Stimulated activated CD4-positive, alpha-beta T cell treated with anti-CD3 and anti-CD28 coated beads, Interleukin-1b, Interleukin-23, amount 100 ng/mL, for 1 hour (primary cell): ENCODE measurements at places on chromosomes 2 and 18.
A peak's percentile ranks its signal among the peaks of the same experiment; 100 is the strongest.

GRCh38 chr2:120729406-120730399, 6.0 kb upstream of the GLI2 start:
- no peak for DNase-seq

DNA sequence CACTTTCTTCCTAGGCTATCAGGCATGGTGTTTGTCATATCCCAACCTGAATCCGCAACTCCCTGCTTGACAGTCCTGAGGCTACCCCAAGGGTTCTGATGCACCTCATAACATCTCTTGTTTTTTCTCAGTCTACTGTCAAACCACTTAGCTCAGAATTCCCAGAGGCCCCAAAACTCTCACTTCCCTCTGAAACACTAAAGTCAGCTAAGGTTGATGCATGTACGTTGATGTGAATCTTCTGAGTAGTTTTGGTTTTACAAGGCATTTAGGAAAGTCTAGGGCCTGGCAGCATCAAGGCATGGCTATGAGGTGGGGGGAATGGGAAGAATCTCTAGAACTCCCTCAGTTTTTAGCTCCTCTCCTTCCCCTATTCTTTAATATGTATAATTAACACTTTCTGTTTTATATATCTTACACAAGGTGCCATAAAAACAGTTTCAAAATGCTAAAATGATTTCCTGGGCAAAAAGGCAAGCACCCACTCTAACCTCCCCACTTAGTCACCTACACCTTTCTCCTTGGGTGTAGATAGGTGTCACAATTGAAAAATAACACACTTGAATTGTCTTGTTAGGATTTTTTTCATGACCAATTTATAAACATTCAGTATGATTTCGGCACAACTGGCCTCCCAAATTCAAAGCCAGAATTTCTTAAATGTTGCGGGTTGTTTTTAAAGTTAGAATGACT, 71.4 kb upstream of the TANK start:
- DNase-seq, result no peak

- no peak for DNase-seq
These were observed 6.1 kb downstream of the FIGLA start for GRCh38 chr2:70784320-70784719.

DNA sequence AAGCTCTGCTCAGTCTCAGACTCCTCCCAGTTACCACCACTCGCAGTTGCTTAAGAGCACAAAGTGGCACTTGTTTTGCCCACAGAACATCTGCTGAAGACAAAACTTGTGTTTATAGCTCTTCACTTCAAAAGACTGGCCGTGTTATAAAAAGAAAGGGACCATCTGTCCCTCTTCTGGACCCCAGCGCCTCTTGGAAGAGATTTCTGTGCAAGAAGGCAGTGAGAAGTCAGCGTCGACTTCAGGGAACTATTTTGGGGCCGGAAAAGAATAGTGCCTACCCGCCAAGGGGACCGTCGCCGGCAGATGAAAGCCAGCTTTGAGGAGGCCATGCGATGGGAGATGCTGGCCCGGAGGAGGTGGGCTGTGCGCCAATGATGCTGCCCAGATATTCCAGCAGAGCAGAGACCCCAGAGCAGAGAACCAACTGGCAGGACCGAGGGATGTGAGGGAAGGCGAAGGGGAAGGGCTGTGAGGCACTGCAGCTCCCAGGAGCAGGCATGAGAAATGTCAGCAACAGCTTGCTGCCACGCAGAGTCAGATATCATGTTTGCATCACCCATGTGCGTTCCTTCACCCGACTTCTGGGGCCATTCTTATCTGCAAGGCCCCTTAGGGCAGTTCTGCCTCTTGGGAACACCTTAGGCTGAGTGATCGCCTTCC, 270.9 kb downstream of the ATAD2B start:
- no peak for DNase-seq

GRCh38 chr18:48711651-48712486, 173.0 kb downstream of the CTIF start:
- DNase-seq, result no peak

DNA sequence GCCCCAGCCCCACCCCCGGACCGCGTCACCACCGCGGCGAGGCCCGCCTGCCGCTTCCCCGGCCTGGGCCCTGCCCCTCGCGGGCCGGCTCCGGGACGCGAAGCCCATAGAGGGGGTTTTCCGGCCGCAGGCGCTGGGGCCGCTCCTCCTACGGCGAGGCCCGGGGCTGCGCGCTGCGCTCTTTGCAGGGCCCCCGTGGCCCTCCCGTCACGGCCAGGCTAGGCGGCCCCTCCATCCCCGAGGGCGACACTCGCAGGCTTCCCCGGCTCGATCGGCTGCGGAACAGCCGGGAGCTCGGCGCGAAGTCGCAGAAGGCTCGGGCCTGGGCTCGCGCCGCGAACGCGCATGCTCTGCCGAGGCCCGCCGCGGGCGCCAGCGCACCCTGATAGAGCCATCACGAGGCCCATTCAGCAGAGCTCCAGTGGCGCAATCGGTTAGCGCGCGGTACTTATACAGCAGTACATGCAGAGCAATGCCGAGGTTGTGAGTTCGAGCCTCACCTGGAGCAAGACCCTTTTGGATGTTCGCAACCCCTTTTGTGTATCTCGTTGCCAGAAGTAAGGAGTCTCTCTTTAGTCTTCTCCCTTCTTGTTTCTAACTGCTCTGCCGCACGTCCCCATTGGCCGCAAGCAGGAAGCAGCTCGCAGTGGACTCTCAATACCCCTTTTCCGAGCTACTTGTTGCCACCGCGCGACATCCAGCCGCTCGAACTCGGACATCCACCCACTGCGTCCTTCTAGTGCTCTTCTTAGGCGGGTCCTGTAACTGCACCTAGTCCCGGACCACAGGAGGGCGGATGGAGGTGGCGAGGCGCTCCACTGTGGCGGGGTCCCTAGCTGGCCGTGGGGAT, 18.0 kb upstream of the HAAO start:
- peak; percentile 86 for DNase-seq

- no peak for DNase-seq
These were observed 167.8 kb downstream of the TTC32 start for GRCh38 chr2:19733951-19734425.

DNA sequence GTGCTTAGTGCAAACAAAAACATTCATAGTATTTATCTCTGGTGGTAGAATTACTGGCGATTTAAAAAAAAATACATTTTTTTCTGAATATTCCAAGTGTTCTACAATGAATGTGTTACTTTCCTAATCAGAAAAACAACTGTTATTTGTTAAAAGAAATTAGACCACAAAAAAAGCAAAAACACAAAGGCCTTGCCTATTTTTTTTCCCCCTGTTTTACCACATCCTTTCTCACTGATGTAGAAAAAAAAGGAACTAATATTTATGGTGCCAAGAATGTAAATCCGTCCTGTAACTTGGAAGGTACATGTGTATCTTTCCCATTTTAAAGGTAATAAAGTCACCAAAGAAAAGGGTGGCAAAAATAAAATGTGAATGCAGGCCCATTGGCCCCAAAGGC, 28.4 kb upstream of the MGAT4A start:
- no peak for DNase-seq

DNA sequence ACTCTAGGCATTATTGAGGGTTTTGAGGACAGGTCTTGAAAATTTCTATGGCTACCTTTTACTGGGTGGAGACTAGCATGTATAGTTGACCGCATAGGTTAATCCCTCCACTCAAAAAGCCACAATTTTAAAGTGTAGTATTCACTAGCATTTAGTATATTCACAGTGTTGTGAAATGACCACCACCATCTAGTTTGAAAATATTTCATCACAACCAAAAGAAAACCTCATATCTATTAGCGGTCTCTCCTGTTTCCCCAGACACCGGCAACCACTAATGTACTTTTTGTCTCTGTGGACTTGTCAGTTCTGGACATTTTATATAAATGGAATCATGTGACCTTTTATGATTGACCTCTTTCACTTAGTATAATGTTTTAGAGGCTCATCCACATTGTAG, 53.9 kb downstream of the MSH2 start:
- no peak for DNase-seq

GRCh38 chr2:60095903-60096302, 457.6 kb downstream of the BCL11A start:
- DNase-seq, result no peak

DNA sequence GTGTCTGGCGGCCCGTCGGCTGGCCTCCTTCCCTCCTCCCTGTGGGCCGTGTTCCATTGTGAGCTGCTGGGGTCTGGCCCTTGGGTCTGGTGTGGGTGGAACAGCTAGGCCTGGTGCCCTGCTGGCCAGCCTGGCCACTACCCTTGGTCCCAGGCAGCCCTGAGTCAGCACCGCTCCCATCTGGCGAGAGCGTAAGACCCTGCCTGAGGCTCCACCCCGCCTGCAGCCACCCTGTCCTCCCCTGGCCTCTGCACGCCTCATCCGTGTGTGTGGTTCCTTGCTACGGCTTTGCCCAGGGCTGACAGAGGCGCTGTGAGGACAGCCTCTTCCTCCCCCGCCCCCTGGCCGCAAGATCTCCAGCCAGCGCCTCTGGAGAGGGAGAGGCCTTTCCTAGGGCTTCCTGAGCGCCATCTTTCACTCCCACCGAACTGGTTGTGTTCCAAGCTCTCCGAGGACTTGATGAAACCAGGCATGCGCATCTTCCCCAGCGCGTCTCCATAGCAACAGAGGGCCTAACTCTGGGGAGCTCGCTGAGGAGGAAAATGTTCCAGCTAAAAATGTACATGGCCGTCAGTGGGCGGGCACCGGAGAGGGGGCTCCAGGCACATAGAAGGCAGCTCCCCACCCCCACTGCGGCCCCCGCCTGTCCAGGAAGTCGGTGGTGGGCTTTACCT, 83.0 kb downstream of the STPG4 start:
- no peak for DNase-seq

GRCh38 chr2:88016960-88017779, 823 bp upstream of the RNU2-63P start:
- peak; percentile 10 for DNase-seq

DNA sequence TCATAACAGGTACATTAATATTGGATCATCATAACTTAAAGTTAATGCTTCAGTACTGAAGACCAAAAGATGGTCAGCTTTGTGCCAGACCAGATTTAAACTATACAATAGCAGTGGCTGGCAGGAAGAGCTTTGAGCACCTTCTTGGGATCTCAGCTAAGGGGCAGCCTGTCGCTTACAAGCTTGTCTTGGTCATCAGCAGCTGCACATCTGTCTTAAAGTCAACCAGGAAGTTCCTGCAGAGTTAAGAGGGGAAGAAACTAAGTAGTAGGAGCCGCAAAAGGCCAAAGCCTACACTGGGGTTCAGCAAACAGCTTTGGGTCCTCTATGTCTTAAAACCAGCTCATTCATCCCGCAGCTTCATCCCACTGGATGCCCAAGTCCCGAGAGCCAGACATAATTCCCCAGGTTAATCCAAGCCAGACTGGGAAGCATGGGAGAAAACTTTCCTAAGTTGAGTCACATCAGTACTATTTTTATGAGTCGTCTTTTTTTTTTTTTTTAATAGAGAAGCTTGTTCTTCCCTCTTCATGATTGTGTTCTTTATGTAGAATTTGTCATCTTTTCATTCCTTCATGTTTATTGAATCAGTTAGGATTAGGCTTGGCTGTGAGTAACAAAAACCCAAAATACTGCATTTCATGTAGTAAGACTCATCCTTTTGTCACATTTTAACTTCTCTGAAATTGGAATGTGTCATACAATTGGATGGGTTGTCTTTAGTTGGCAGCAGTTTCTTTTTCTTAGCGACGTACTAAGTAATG, 59.3 kb downstream of the SERTAD2 start:
- DNase-seq, result no peak

DNA sequence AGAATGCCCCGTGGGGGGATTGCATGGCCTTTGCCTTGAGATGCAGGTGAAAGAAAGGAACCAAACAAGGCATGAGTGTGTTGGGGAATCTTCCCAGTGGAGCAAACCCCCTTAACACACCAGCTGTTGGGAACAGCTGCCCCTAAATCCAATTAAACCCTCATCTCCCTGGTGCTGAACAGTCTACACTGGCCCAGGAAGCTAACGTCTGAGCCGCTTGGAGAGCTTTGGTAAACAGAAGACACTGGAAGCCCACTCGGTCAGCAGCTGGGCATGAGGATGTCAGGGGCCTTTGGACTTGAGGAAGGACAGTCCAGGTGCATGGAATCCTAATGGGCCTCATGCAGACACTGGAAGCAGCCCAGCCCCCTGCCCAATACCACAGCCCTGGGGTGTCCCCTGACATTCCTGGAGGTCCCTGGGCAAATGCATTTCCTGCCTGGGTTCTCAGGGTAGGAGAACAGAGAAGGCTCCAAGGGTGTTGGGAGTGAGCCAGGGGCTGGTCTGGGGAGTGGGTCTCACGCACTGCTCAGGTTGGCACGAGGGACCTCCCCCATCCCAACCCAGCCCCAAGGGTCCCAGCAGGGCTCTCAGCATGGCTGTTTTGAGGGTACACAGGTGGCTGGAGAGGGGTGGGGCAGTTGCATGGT, 37.7 kb downstream of the GBX2 start:
- DNase-seq, result no peak

GRCh38 chr2:215937190-215937589, 76.2 kb downstream of the MREG start:
- no peak for DNase-seq

GRCh38 chr2:153519257-153519875, 40.8 kb upstream of the RPRM start:
- no peak for DNase-seq

DNA sequence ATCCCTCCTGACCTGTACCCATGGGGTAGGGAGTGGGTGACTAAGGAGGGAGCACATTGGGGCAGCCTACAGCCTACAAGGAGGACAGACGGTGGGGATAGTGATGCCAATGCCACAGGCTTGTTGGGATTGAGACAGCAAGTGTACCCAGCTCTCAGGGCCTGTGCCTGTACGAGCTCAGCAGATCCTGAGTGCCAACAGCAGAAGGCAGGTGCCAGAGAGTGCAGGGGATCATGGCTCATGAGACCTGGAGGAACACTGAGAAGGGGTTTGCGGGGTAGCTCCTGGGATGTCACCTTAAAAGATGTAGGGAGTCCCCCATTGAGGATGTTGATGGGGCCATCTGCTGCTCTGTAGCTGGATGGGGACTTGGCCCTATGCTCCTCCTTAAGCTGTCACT, 10.3 kb upstream of the SNED1 start:
- DNase-seq, result no peak

- DNase-seq, result no peak
These were observed 117.9 kb downstream of the CSRNP3 start for GRCh38 chr2:165587335-165587938.

GRCh38 chr2:108588070-108588668, 53.9 kb downstream of the LIMS1 start:
- no peak for DNase-seq

DNA sequence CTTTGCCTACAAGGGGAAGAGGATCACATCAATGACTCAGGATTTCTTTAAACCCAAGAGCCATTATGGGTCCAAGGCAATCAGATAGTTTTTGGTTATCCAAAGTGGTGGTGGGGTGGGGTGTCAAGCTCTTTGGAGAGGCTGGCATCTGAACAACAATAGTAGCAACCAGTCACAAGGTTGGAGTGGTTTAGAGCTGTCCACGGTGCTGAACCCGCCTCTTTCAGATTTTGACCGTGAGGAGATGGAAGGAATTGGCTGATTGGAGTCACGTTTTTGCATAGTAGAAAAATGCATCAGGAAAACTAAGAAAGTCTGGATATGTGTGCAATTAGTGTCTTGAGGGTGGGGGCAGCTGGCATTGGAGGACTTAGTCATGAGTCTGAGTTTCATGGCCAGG, 159.9 kb downstream of the LOXHD1 start:
- DNase-seq, result no peak

GRCh38 chr2:200319548-200320337, 13.2 kb downstream of the SPATS2L start:
- no peak for DNase-seq
